Sigmoid colon (tissue), 7 donors: ENCODE measurements at places on chromosomes 12 and 14. TPM values are rescaled to one million over a fixed set of nuclear protein-coding genes. Genes with fewer than 3 reads are reported as not detected.
A peak's percentile ranks its signal among the peaks of the same experiment; 100 is the strongest.

GRCh38 chr12:115943630-115944391, 333.7 kb downstream of the MED13L start:
- H3K36me3 ChIP-seq, result no peaks in the 10 kb centered on the region
- no peak overlapping the region for H3K27ac ChIP-seq
- no peaks in the 10 kb centered on the region for H3K4me1 ChIP-seq
- no peak for DNase-seq
- H3K4me3 ChIP-seq, result no peak overlapping the region

DNA sequence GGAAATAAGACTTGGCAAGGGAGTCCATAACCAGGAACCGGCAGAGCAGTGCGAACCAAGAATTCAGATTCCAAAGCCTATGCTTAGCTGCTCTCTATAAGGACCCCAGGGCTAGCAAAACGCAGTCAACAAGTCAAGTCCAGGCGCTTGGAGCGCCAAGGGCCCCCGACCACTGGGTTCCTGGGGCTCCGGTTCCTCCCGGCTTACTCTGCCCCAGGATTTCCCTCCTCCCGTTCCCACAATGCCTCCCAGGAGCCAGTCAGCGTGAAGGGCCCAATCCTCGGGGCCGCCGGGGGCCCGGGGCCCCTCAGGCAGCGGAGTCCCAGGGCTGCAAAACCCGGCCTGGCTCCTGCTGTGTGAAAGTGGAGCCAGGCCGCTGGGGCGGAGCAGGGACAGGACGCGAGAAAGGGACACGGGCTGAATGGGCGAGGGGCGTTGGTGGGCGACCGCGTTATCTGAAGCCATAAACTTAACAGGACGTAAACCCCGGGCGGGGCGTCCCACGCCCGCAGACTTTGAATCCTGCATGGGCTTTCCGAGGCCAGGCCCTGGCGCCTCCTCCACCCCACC, 1.5 kb downstream of the KRT8 start:
- peaks cover 27% of the 10 kb centered on the region for H3K36me3 ChIP-seq
- peak overlapping the region; percentile 48 for H3K4me3 ChIP-seq
- peak; percentile 90 for DNase-seq
- peaks cover 5% of the 10 kb centered on the region for H3K4me1 ChIP-seq
- H3K27me3 ChIP-seq, result no peaks in the 10 kb centered on the region

DNA sequence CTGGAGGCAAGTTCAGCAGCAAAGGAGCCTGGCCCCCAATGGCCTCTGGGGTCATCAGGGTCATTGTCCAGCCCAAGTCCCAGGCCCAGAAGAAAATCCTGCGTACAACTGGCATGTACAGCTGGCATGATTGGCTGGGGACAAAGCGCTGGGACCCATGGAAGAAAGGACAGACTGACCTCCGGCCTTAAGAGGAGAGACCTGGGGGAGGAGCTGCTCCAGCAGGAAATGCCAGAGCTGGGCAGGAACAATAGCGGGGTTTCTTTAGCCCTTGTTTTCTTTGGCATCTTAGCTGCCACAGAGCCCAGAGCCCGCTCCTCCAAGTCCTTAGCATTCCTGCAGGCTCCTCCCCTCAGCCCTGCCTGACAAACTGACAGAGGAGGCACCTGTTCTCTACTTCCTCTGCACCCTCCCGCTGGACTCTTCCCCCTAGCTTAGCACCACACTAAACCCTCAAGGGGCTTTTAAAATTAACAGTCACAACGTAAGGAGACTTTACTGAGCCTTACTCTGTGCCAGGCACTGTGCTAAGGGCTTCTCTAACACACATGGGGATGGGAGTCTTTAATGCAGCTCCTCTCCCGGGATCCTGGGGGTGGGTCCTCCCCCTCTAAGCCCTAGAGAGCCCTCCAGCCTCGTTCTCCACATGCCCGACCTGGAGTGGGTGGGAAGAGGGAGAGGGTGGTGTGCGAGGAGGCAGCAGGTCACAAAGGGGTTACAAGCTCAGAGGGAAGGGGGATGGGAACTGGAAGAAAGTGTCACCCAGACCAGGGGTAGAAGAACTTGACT, 1.8 kb upstream of the AQP5 start:
- peaks cover 39% of the 10 kb centered on the region for H3K27me3 ChIP-seq
- DNase-seq, result no peak

DNA sequence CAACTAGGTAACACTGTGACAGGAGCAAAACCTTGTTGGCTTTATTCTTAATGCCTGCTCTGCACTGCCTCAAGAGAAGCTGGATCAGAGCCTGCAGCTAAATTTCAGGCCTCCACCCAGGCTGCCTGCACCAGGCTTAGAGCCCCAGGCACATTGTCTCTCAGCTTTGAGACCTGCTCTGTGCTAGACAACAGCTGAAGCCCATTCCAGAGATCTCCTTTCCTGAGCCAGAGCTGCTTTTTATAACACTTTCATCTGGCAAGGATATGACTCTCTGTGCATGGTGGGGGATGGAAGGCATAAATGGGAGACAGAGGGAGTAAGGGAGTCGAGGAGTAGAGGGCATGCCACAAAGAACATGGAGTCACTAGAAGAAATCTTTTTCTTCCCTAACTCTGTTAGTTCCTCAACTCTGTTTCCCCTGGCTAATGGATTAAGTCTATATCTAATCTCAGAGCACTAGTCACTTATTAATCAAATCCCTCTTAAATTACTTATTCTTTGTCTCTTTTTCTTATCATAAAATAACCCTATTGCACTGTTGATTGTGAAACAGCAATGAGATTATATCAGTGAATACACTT, 27.1 kb upstream of the LUM start:
- peak; percentile 73 for DNase-seq
- no peaks in the 10 kb centered on the region for H3K36me3 ChIP-seq
- H3K4me1 ChIP-seq, result peaks cover 62% of the 10 kb centered on the region
- H3K27ac ChIP-seq, result peak overlapping the region; percentile 60

DNA sequence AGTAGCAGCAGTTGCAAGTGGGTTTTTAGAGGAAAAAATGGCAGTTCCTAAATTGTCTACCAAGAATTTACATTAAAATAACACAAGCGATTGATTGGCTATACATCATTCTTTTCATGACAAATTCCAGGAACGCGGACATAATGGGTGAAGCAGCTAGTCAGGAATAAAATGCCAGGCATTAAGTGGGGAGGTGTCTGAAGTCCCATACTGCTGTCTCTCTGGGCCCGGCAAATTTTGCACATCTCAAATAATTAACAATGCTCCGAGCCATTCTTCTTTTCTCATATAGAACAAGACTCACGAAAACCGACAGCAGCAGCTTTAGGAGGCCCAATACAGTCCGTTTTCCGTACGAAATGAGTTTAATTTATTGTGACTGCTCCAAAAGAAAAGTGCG, 696 bp downstream of the RPL36AL start:
- H3K4me3 ChIP-seq, result peak overlapping the region; percentile 73
- H3K27me3 ChIP-seq, result no peaks in the 10 kb centered on the region
- peaks cover 14% of the 10 kb centered on the region for H3K36me3 ChIP-seq
- peak overlapping the region; percentile 97 for H3K27ac ChIP-seq

CCDC197 gene
- total RNA-seq, result not detected

HOXC11 gene
- not detected for total RNA-seq

DDX24 gene
- total RNA-seq, result 109 TPM

KRT74 gene
- not detected for total RNA-seq
